ENCODE measurements at places on chromosomes 1 and 21.

DNA sequence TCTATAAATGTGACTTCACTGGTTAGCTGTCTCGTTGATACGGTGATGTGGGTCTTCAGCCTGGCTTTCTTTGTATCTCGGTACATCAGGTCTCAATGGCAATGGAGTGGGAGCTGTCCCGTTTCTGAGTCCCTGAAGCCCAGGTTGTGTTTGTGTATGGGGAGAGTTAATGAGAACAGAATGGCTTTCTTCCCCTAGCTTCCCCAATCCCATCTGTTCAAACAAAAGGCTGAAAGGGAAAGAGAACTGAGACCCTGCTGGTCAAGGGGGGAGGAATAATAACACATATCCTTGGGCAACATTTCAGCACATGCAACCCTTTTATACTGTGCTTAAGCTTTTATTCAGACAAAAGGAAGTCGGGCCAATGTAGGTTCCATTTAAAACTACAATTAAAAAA, 28.4 kb upstream of the CASQ2 start:
- no peak for DNase-seq

DNA sequence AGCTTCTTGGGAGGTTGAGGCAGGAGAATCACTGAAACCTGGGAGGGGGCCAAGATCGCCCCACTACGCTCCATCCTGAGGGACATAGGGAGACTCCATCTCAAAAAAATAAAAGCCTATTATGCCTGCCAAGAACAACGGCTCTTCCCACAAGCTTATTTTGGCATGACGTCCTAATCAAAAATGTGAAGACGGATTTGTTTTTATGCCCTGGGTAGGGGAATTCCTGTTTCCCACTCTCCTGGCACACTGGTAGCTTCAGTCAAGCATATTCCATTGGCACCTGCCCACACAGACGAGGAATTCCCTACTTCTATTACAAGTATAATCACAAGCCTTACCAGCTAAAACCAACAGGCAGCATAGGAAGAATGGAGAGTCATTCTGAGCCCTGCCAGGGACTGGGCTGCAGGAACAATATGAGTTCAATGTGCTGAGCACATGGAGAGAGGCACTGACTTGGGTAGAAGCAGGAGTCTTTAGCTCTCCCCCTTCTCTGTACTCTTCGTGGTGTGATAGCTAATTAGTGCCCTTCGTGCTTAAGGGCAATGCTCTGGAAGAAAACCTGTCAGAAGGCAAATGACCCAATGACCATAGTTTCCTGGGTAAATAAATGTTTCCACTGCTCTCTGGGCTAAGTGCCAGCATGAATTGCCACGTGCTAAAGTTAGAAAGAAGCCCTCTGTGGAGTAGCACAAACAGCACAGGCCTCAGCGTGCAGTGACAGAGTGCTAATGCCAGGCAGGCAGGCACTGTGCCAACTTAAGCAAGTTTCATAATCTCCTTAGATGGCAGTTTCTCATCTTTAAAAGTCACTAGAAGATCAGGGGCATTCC, 16.8 kb downstream of the TNFSF4 start:
- DNase-seq: no peak

DNA sequence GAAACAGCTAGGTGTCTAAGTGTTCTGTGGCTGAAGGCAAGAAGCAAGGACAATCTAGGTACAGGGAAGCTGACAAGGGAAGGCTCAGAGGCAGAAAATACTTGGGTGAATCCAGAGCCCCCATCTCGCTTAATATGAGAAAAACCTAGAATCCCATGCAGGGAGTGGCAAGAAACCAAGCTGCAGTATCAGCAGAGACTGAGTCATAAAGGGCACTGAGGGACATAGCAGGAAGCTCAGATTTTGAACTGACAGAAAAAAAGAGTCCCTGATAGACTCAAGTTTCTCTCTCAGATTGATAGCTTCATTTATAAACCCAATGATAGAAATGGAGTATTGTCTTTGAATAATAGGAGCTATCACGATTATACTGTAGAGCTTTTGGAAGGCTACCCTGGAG, 77.3 kb upstream of the KCNJ15 start:
- no peak for DNase-seq

DNA sequence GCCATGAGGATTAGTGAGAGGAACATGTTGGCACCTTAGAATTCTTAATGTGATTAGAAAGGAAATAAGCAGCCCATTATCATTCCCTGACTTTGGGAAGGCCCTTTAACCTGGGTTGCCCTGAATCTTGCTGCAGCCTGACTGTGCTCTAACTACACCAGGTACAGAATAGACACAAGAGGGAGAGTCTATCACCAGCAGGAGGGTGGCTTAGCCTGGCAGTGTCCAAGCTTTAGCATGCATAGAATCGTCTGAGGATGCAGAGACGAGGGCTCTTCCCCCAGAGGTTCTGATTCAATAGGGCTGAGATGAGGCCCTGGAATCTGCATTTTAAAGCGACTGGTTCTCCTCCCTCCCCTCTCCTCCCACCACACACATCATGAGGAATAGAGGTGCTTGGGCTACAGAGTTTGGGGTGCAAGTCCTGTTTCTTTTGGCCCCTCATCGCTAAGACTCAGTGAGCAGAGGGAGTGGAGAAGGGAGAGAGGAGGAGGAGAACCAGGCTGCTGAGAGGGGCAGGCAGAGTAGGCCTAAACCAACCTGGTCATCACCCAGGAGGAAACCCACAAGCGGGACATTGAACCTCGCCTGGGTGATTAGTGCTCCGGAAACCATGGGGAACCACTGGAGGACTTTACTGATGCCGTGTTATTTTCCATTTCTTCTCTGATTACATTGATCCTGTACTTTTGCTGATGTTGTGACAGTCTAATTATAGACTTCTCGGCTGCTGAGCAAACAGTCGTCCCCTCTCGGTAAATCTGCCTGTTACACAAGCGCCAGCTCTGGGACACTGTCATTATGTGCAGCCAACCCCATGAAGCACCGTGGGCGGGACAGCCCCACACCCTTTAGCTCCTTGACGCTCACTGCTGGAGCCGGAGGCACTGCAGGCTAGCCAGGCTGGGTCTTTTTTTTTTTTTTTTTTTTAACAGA, 6.3 kb upstream of the TENT5C start:
- no peak for DNase-seq

- DNase-seq: no peak
Measured at GRCh38 chr1:21956720-21957552, 19.8 kb upstream of the HSPG2 start.

All from naive B cell (primary cell).